ENCODE measurements at places on chromosomes 16 and 17.

DNA sequence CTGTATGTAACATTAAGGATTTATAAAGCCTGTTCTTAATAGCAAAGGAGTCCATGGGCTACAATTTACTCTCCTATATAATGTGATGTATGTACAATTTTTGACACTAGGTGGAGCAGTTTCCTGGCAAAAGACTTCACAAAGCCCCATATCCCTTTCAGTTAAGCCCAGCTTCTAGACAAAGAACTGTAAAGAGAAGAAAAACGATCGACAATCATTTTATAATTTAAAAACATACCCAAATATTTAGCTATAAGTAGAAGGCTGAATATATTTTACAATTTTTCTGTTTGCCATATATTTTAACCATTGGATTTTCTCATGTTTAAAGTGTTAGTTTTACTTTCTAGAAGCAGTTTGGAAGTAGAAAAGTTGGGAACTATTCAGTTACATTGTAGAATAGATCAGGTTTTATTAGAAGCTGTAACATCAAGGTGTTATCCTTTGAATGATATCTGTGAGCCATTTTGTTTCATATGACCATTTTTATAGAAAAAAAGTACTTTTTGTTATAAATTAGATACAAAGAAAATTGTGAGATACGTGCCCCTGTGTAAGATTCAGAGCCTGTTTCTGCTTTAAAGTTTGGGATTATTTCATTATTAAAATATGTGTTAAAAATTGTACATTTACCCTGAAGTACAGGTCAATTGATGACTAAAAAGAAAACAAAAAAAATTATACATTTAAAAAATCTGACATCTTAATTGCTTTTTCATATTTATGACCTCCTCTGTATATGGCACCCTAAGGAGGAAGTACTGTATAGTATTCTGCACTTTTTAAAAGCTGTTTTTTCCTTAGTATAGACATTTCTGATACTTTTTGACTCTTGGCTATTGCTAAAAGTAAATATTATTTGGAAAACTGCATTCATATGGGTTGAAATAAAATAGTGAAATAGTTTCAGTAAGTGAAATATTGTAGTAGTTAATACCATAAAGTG lies 46.3 kb downstream of the VMP1 start:
- peak; percentile 99 for DNase-seq

- DNase-seq = peak; percentile 64
Measured at GRCh38 chr17:59492091-59492451, 73.3 kb upstream of the DHX40 start.

DNA sequence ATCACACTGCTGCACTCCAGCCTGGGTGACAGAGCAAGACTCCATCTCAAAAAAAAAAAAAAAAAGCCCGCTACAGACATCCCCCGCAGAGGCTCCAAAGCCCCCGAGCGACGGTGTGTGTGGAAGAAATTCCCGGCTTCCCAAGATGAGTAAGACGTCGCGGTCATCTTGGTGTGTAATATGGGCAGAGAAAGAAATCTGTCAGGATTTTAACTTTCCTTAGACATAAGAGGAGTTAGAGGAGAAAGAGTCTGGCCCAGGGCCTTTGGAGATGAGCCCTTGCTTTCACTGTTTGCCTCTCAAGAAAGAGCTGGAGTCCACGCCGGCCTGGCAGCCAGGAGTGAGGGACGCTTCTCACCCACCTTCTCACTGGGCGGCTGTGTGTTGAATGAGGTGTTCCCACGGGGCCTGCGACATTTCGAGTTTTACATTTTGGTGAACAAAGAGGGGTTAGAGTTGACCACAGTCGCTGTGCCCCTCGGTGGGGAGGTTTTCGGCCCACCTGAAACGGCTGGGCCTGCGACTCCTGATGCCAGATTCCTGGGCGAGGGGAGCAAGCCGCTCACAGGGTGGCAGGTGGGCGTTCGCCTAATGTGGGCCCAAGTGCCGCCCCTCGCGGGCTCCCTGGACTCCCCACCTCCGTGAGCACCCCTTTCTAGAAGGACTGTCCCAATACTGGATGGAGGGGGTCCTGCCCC lies 17.9 kb downstream of the C1QTNF1 start:
- DNase-seq = no peak

DNA sequence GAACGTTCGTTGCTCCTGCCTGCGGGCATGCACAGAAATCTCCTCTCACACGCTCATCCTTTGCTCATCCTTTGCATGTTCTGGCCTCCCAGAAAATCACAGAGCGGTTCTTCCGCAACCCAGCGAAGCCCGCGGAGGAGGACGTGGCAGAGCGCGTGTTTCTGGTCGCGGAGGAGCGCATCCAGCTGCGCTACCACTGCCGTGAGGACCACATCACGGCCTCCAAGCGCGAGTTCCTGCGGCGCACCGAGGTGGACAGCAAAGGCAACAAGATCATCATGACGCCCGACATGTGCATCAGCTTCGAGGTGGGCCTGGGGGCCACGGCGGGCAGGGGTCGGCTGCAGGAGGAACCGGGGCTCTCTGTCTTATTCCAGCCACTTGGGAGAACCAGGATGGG lies 9.6 kb upstream of the KATNB1 start:
- no peak for DNase-seq

Measured in NCI-H510A treated with DMSO at 0.1 percent for 48 hours (cell line).